ENCODE measurements at places on chromosomes 3 and 15. TPM values are rescaled to one million over a fixed set of nuclear protein-coding genes. Genes with fewer than 3 reads are reported as not detected.

Gene P2RY1
- total RNA-seq: 0.29 TPM

Gene DLL4
- total RNA-seq: 2.2 TPM

Gene NR1I2
- total RNA-seq: 0.04 TPM

Gene TGM5
- not detected for total RNA-seq

Gene ALDH1A2
- total RNA-seq: 2.2 TPM

Gene MKRN2OS
- 7.9 TPM for total RNA-seq

Gene GRM7
- total RNA-seq: not detected

GRCh38 chr3:12961007-12961696 lies 112.1 kb downstream of the IQSEC1 start:
- DNase-seq: no peak

GRCh38 chr3:36680952-36681351 lies 83.4 kb downstream of the DCLK3 start:
- DNase-seq: no peak

- no peak for DNase-seq
Measured at GRCh38 chr3:111588527-111588926, 6.6 kb downstream of the ZBED2 start.

DNA sequence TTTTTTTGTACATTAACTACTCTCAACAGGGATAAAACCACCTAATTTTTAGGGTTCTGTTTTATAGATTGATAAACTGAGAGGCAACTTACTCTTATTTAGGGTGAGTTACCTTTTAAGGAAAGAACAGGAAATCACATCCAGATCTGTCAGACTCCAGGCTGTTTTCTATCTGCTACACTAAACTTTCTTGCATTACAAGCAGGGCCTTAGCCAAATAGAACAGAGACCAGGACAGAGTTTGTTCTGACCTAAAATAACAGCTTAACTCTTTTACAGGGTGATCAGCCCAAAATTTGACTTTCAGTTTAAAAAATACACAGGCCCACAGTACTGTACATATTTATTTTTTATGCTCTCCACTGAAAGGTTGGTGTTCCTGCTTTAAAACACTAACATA lies 38.6 kb downstream of the SGO1 start:
- DNase-seq: no peak

- DNase-seq: peak; percentile 52
Measured at GRCh38 chr3:30516238-30516637, 90.2 kb upstream of the TGFBR2 start.

- DNase-seq: no peak
Measured at GRCh38 chr3:3927965-3928364, 128.7 kb downstream of the LRRN1 start.

DNA sequence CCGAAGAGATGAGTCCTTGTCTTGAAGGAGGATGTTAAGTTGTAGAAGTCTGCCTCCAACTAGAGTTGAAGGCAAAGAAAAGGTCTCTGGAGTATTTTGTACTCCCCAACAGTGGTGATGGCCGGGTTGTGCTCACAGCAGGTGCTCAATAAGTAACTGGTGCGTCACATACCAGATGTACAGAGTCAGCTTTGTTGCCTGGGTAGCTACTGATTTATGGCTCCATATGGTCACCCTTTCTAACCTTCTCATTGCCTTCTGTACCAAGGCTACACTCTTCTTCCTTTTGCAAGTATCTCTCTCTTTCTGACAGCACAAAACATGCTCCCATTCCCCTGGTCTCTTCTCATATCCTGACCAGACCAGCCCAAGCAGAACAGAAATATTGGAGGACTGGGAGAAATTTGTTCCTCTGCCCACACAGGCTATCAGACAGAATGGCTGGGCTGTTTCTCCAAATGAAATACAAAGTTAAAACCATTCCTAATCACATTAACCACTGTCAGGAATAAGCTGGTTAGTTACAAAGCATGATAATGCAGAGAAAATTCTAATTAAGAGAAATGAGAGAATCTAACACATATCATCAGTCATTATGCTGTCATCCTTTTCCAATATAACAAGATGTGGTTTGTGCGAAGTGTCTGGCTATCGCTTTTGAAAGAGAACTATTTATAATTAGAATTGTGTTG lies 150.1 kb upstream of the LRRN1 start:
- no peak for DNase-seq

GRCh38 chr3:149895769-149896168 lies 74.9 kb downstream of the PFN2 start:
- no peak for DNase-seq

DNA sequence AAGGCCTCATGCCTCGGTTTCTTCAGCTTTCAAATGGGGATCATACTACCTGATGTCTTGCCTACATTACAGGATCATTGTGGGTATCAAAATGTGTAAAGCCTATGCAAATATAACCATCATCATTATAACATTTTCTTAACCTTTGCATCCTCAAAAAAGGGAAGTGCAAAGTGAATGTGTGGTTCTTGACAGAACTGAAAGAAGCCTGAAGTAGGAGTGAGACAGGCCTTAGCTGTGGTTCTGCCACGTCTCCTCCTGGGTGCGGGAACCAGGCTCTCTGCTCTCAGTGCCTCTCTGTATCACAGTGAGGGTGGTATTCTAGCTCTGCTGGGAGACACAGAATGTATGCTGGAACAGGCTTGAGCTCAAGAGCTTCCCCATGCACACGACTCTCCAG lies 316.9 kb upstream of the ICE2 start:
- DNase-seq: no peak

DNA sequence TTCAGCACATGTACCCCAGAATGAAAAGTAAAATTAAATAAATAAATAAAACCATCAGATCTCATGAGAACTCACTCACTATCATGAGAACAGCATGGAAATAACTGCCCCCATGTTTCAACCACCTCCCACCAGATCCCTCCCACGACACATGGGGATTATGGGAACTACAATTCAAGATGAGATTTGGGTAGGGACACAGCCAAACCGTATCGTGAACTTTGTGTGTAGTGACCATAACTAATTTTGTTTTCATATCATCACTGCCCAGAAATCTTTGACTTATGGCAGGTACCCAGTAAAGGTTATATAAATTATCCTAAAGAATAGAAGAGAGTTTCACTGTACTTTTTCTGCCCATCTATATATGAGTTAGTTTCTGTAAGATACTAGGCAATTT lies 766.5 kb downstream of the ROBO1 start:
- DNase-seq: no peak

DNA sequence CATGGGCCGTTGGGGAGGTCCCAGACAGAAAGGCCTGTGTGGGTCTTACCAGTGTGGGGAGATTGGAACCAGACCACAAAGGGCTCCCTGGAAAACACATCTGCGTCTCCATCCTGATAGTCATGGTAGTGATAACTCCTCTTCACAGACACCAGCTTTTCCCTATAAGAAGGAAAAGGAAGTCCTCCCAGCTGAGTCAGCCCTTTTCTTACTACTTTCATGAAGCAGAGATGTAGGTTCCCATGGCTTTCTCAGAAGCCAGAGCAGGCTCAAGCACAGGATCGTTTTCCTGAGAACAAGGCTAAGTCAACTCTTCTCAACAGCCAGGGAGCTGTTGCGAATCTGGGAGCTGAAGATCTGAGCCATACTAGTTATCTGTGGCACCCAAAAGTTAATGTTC lies 6.1 kb downstream of the DNASE1L3 start:
- DNase-seq: no peak

DNA sequence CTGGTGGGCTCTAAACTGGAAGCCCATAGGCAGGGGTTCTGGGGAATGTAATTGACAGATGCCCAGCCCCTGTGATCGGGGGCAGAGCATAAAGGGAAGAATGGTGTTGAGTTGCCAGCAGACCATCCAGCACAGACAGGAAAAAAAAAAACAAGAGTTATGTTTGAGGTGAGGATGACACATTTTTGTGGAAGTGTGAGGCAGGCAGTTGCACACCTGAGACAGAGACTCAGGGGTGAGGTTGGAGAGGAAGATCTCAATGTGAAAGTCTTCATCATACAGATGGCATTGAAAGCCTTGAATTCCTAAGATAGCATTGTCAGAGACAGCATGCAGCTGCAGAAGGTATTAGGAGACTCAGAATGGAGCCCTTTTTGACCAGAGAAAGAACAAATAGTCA lies 18.6 kb upstream of the ST8SIA2 start:
- no peak for DNase-seq

GRCh38 chr3:194938845-194939531 lies 253.3 kb downstream of the FAM43A start:
- no peak for DNase-seq

DNA sequence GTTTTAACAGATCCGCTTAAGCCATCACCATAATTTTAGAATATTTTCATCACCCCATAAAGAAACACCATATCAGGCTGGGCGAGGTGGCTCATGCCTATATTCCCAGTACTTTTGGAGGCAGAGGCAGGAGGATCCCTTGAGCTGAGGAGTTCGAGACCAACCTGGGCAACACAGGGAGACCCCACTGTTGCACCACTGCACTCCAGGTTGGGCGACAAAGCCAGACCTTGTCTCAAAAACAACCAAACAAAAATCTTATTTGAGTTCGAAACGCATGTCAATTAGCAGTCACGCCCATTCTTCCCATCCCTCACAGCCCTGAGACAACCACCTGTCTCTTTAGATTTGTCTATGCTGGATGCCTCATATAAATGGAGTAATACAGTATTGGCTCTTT lies 119.9 kb downstream of the KLF13 start:
- DNase-seq: no peak

DNA sequence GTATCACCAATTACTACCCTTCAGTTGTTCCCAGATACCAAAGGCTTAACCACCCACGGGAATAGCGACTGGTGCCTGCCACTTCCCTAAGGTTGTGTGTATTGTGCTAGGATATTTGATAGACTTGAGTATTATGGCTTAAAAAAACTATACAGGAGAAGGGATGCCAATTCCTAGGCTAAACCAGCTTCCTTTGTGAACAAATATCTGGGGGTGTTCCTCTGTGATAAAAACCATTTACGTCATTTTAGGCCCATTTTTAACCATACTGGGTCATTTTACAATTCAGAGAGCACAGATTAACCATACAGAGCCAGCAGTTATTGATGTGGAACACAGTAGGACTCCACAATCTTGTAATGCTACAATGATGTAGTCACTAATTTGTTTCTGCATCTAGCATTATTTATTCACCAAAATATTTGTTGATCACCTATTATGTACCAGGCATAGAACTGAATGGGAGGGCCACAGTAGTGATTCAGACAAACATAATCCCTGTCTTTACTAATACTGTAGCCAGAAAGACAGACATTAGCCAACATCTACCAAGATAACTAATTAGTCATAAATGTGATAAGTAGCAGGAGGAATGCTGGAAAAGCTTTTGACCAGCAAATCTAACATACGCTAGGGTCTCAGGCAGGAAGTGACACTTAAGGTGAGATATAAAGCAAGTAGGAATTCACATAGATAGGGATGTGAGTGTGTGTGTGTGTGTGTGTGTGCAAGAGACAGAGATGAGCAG lies 184.8 kb downstream of the MECOM start:
- DNase-seq: no peak

DNA sequence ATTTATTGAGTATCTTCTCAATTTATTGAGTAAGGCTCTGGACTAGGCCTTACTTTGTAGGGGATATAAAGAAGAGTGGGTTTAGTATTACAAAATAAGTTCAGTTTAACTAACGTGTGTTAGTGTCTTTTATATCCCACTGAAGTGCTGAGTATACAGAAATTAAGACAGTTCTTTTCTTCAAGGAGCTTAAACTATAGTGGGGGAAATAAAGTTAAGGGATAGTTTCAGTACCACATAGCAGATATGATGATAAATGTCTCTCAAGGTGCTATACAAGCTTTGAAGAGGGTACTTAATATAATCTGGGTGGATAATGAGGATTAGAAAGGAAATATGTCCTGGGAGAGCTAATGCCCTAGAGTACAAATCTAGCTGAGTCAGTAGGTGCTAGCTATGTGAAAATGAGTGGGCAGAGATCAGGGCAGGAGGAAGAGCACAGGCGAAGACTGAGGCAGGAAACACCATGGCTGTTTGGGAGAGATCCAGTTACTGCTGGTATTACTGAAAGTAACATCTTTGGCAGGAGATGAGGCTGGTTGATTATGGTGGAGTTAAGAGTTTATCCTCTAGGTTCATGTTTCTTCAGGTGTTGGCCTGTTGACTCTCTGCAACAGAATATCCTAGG lies 46.0 kb downstream of the TEX9 start:
- no peak for DNase-seq

- DNase-seq: no peak
Measured at GRCh38 chr3:72738752-72739530, 109.3 kb downstream of the SHQ1 start.

DNA sequence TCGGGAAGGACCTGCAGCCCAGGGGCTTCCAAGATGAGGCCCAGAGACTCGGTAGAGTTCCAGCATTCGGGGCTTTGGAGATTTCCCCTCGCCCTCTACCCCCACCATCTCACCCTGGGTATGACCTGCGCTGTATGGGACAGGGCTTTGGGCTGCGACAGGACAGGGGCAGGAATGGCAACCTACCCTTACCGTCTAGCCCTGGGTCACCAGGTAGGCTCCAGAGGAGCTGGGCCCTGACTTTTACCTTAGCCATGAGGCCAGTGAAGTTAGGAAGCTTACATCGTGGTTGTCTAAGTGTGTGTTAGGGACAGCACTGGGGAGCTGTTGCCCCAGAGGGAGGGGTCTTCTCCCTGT lies 683 bp downstream of the PPM1M start:
- DNase-seq: no peak

- peak; percentile 48 for DNase-seq
Measured at GRCh38 chr3:10964537-10965167, 27.9 kb upstream of the SLC6A1 start.

- DNase-seq: no peak
Measured at GRCh38 chr3:69542089-69542804, 156.4 kb upstream of the FRMD4B start.

DNA sequence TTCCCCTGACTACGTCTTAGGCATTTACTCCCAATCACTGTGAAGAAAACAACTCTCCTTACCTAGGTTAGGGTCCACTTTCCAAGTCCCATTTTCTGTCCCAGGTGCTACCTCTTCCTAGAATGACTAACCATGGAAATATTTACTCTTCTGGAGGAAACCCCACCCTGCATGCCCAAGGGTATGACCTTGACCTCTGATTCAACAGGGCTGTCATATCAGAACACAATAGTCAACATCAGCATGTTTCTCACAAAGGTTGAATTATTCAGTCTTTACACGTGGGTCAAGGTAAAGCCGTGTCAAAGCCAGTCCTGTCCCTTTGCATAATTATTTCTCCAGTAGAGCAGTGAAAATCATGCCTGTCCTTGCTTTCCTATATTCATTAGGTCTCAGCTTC lies 4.3 kb upstream of the FRMD5 start:
- DNase-seq: peak; percentile 47

- no peak for DNase-seq
Measured at GRCh38 chr15:37107071-37107743, 6.9 kb upstream of the MEIS2 start.

GRCh38 chr3:45654397-45654944 lies 34.7 kb upstream of the SACM1L start:
- peak; percentile 21 for DNase-seq

- DNase-seq: no peak
Measured at GRCh38 chr3:131403216-131403895, 21.8 kb downstream of the NUDT16 start.

- peak; percentile 56 for DNase-seq
Measured at GRCh38 chr15:73265536-73266153, 103.1 kb downstream of the HCN4 start.

- DNase-seq: no peak
Measured at GRCh38 chr15:84921121-84921520, 36.7 kb downstream of the SLC28A1 start.
